Kidney (tissue), 22 donors: ENCODE measurements at places on chromosomes 11 and 22.
A peak's percentile ranks its signal among the peaks of the same experiment; 100 is the strongest.

DNA sequence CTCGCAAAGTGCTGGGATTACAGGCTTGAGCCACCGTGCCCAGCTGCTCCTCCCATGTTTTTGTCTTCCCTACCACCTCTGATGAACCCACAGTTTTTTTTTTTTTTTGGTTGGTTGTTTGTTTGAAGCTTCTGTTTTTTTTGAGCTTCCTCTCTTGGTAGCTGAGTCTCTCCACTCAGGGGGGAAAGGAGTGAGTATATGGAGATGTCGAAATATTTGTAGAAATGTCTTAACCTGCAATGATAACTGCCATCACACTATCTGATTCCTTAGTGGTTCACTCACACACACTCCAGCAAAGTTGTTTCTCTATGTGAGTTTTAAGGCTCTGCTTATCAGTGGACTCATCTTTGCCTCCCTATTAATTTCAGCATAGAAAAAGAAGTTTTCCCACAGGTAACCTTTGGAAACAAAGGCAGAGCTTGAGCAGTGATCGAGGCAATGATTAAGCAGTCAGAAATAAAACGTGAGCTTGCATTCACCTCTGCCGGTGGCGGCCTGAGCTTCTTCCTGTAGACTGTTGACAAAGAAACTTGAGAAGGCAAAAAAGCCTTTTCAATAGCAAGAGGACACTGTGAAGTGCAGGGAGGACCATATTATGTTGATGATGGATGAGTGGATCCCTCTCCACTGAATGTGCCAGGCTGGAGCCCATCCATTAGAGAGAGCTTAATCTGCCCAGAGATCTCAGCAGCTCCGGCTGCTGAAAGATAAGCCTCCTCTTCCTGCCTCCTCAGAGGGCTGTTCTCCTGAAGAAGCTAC, 29.0 kb upstream of the RASSF10 start:
- H3K4me3 ChIP-seq, result no peak overlapping the region
- no peaks in the 10 kb centered on the region for H3K27me3 ChIP-seq
- DNase-seq, result peak; percentile 95
- H3K4me1 ChIP-seq, result no peaks in the 10 kb centered on the region
- H3K27ac ChIP-seq, result no peak overlapping the region
- H3K36me3 ChIP-seq, result no peaks in the 10 kb centered on the region

DNA sequence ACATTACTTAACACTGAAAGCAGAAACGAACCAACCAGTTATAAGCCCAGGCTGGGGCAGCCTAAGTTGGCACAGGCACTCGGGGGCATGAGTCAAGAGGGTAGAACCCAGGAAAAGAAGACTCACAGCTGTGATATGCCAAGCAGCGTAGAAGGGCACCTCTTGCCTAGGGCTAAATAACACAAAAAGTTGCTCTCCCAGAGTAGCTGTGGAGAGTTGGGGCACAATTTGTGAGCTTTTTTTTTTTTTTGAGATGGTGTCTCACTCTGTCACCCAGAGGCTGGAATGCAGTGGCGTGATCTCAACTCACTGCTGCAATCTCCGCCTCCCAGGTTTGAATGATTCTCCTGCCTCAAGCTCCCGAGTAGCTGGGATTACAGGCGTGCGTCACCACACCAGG, 8.8 kb downstream of the CLMP start:
- no peak overlapping the region for H3K27ac ChIP-seq
- H3K4me3 ChIP-seq, result no peak overlapping the region
- H3K27me3 ChIP-seq, result no peaks in the 10 kb centered on the region
- no peaks in the 10 kb centered on the region for H3K36me3 ChIP-seq

DNA sequence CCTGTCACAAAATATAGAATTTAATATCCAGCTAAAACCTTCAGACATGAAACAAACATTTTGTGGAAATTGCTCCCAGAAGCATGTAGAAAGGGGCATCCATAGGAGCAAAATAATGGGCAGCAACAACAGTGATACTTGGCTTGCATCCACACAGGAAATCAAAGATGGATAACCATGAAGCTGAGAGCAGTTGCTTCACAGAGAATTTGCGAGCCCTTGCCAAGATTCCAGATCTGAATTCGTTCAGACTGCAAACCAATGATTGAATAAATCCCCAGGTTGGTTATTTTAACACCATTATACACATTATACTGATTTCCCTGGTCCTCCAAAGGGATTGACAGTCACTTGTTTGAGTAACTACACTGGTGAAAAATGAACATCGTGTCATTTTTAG, 15.6 kb upstream of the OR51L1 start:
- no peaks in the 10 kb centered on the region for H3K36me3 ChIP-seq
- no peak for DNase-seq
- no peak overlapping the region for H3K27ac ChIP-seq
- no peaks in the 10 kb centered on the region for H3K27me3 ChIP-seq
- H3K4me3 ChIP-seq, result no peak overlapping the region

- no peak for DNase-seq
- no peak overlapping the region for H3K27ac ChIP-seq
- H3K36me3 ChIP-seq, result no peaks in the 10 kb centered on the region
- peaks cover 3% of the 10 kb centered on the region for H3K4me1 ChIP-seq
These were observed 11.7 kb downstream of the MSANTD2 start for GRCh38 chr11:124788521-124788920.

- H3K36me3 ChIP-seq, result no peaks in the 10 kb centered on the region
- no peaks in the 10 kb centered on the region for H3K4me1 ChIP-seq
- no peak overlapping the region for H3K4me3 ChIP-seq
These were observed 31.0 kb upstream of the PICALM start for GRCh38 chr11:86099874-86100273.

GRCh38 chr11:15910761-15911160, 445.6 kb downstream of the SOX6 start:
- no peak overlapping the region for H3K27ac ChIP-seq
- DNase-seq, result peak; percentile 41
- H3K36me3 ChIP-seq, result no peaks in the 10 kb centered on the region
- H3K4me1 ChIP-seq, result no peaks in the 10 kb centered on the region
- no peak overlapping the region for H3K4me3 ChIP-seq
- H3K27me3 ChIP-seq, result no peaks in the 10 kb centered on the region

GRCh38 chr11:111528557-111528956, 12.0 kb upstream of the LAYN start:
- no peak overlapping the region for H3K27ac ChIP-seq
- H3K27me3 ChIP-seq, result no peaks in the 10 kb centered on the region
- H3K4me1 ChIP-seq, result no peaks in the 10 kb centered on the region
- no peak overlapping the region for H3K4me3 ChIP-seq
- no peak for DNase-seq
- no peaks in the 10 kb centered on the region for H3K36me3 ChIP-seq

DNA sequence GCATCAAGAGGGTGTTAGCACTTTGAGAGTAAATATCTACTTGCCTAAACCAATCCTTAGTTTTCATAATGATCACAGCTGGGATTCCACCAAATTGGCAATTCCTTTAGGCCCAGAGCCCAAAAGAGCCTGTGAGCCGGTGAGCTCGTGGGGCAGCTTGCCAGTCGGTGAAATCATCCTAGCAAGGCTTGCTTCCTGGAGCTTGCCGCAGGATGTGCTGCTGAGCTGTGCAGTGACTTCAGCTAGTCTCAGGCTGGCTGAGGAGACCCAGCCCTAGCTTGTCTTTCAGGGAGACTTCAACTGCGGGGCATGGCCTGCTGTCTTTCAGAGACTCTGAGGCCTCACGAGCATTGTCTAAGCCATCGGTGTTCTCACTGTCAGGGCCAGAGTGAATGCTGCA, 73.6 kb upstream of the SUSD2 start:
- H3K4me3 ChIP-seq, result no peak overlapping the region
- H3K36me3 ChIP-seq, result peaks cover 5% of the 10 kb centered on the region
- no peaks in the 10 kb centered on the region for H3K27me3 ChIP-seq
- H3K27ac ChIP-seq, result no peak overlapping the region
- DNase-seq, result no peak

GRCh38 chr11:15577519-15577918, 462.8 kb downstream of the INSC start:
- no peaks in the 10 kb centered on the region for H3K27me3 ChIP-seq
- no peaks in the 10 kb centered on the region for H3K4me1 ChIP-seq
- DNase-seq, result no peak
- H3K4me3 ChIP-seq, result no peak overlapping the region
- H3K36me3 ChIP-seq, result no peaks in the 10 kb centered on the region
- no peak overlapping the region for H3K27ac ChIP-seq

DNA sequence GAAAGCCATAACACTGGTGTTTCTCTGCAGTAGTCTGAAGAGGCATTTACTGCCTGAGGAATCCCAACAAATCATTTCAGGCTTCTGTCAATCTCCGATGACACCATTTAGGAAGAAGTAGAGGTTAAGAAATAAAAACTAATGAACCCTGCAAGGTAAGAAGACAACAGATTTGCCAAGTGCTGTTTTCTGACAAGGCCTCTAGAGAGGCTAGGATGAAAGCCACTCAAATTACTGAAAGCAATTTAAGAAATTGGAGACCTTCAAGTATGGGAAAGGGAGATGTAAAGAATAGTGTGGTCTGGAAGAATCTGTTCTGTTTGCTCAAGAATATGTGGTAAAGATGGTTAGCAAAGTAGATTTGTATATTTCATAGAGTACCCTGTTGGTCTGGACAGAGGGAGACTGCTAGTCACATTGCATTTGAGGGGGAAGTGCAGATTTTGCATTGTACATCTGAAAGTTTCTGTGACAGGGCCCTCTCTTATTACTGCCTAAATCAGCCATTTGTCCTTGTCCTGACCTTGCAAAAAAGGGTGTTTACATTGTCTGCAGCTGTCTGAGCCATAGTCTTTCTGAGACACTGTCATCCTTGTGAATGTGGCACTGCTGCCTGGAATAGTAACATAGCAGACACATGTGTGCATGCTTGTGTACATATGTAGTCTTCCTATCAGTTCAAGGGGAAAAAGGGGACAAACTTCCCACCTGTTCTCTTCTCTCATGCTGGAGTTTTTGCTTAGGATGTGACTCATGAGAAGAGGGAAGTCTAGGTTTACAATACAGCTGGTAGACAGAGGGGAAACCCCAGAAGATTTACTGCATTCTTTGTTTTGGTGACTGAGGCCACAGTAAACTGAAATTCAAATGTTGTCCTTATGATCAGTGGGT, 640.2 kb upstream of the KIRREL3 start:
- no peaks in the 10 kb centered on the region for H3K36me3 ChIP-seq
- H3K27ac ChIP-seq, result no peak overlapping the region
- DNase-seq, result peak; percentile 80
- no peaks in the 10 kb centered on the region for H3K4me1 ChIP-seq
- no peak overlapping the region for H3K4me3 ChIP-seq

DNA sequence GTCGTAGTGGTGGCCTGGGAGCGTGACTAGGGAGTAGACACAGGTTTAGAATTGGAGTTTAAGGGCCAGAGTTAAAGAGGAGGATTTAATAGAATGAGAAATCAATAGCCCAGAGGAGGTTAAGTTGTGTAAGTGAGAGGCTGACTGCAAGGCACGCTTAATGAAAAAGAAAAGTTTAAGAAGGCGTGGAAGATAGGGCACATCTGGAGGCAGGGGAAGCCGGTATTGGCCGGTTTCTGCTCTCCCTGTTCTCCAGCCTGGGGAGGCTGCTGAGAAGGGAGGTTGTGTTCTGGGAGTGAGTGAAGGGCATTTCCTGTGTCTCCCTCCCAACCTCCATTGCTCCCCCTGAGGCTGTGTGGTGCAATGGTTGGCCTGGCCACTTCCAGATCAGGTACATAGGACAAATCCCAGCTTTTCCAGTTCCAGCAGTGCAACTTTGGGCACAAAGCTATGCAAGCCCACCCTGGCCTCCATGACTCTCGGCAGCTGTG, 6.3 kb downstream of the GRIK4 start:
- H3K4me1 ChIP-seq, result no peaks in the 10 kb centered on the region
- DNase-seq, result peak; percentile 84
- no peak overlapping the region for H3K27ac ChIP-seq

DNA sequence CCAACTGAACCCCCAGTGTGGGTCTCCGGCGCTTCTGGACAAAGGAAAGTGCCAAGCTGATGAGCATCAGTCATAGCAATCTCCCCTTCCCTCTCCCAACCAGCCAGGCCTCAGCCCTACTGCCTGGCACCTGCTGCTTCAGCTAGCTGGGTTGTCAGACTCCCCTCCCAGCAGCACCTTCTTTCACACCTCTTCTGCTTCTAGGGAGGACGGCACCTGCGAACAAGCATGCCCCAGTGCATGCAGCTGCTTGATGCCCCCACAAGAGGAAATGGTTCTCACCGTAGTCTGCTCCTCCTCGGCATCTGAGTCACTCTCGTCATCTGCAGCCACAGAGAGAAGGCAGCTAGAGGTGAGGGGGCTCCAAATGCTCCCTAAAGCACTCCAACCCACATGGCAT, 25.4 kb downstream of the THOC5 start:
- no peaks in the 10 kb centered on the region for H3K27me3 ChIP-seq
- H3K36me3 ChIP-seq, result peaks cover 51% of the 10 kb centered on the region
- no peaks in the 10 kb centered on the region for H3K4me1 ChIP-seq
- no peak for DNase-seq

DNA sequence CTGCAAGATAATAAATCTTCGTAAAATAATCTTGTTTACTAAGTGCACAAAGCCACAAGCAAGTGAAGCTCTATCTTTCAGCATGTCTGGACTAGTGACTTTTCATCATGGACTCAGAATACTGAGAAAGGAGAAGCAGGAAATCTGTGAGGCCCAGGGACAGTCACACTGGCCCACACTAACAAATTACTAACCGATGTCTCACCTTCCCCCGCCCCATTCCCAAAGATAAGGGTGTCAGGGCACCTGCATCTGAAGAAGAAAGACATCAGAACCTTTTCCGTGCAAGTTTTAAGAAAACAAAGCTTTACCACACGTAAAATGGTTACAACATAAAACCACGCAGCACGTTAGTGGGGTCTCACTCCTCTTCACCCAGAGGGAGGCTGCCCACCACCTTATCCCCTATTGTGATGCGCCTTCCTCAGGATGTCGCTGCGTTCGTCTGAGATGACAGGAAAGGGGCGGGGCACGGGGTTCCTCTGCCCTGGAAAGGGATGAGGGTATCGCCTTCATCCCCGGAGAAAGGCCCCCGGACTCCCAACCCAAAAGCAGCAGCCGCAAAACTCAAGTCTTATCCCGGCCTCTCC, 616 bp downstream of the BTBD10 start:
- peak; percentile 68 for DNase-seq
- H3K27me3 ChIP-seq, result no peaks in the 10 kb centered on the region
- peak overlapping the region; percentile 92 for H3K4me3 ChIP-seq
- H3K4me1 ChIP-seq, result peaks cover 5% of the 10 kb centered on the region

- H3K27ac ChIP-seq, result no peak overlapping the region
- H3K4me3 ChIP-seq, result no peak overlapping the region
- H3K4me1 ChIP-seq, result no peaks in the 10 kb centered on the region
- no peak for DNase-seq
These were observed 40.3 kb upstream of the ATXN10 start for GRCh38 chr22:45631140-45631840.

GRCh38 chr22:37354670-37355069, 72.4 kb downstream of the CYTH4 start:
- H3K4me1 ChIP-seq, result no peaks in the 10 kb centered on the region
- no peaks in the 10 kb centered on the region for H3K36me3 ChIP-seq
- H3K27ac ChIP-seq, result no peak overlapping the region
- H3K27me3 ChIP-seq, result no peaks in the 10 kb centered on the region

- H3K27me3 ChIP-seq, result no peaks in the 10 kb centered on the region
- no peaks in the 10 kb centered on the region for H3K36me3 ChIP-seq
- DNase-seq, result no peak
- H3K27ac ChIP-seq, result no peak overlapping the region
- no peaks in the 10 kb centered on the region for H3K4me1 ChIP-seq
These were observed 6.9 kb upstream of the CHORDC1 start for GRCh38 chr11:90229791-90230190.
